SK-MEL-5 (cell line): ENCODE measurements at places on chromosomes 11 and 22.

DNA sequence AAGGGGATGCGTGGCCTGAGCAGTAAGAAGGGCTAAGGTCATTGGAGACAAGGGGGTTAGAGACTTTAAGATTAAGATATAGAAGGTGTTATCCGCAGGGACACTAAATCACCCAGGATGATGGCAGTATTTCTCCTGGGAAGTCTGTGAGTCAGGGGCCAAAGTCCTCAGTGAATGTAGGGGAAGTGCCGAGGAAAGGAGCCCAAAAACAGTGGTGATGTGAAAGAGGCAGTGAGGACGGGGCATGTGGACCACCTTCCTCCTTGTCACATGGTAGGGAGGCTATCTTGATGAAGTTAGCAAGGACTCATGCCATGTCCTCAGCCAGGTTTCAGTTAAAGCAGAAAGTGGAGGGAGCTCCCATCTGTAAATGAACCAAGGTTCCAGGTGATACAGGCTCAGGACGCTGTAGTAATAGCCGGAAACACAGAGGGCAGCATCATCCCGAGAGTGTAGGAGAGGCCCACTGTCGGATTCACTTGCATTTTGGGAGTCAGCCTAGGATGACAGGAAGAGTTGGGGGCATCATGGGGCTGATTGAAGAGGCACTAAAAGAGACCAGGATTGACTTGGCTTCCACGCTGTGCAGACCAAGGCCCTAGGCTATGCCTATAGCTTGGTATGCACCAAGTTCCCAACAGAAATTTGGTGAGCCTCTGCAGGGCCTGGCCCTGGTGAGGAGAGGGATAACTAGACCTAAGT lies 33.5 kb downstream of the WEE1 start:
- DNase-seq, result peak; percentile 47

DNA sequence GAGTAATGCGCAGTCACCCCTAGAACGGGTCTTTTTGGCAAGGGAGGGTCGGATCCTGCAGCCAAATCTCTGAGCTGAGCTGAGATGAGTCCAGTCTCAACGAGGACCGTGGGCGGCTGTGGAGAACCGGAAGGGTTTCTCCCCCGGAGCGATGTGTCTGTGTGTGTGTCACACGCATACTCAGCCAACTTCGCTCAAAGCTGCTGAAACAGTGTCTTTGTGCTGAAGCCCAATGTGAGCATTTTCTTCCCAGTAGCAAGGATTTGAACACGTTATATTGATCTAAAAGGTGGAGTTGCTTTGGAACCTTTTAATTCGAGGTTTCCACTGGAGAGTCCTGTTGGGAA lies 1.4 kb upstream of the CELSR1 start:
- DNase-seq, result peak; percentile 66

DNA sequence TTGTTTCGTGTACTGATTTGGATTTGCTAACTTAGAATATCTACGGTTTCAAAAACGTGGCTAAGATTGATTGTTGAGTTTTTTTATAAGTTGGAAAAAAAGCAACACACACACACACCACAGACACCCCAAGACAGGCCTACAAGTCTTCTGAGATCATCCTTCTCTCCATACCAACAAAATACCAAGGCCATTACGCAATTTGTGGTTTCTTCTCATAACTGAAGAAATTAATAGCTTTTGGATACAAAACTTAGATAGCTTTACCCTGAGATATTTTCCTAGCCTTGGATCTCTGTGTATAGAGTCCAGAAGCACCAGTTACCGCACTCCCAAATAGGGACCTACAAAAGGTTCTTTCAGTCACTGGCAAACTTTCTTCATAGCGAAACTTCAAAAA lies 113.6 kb downstream of the SIK3 start:
- DNase-seq, result peak; percentile 60

DNA sequence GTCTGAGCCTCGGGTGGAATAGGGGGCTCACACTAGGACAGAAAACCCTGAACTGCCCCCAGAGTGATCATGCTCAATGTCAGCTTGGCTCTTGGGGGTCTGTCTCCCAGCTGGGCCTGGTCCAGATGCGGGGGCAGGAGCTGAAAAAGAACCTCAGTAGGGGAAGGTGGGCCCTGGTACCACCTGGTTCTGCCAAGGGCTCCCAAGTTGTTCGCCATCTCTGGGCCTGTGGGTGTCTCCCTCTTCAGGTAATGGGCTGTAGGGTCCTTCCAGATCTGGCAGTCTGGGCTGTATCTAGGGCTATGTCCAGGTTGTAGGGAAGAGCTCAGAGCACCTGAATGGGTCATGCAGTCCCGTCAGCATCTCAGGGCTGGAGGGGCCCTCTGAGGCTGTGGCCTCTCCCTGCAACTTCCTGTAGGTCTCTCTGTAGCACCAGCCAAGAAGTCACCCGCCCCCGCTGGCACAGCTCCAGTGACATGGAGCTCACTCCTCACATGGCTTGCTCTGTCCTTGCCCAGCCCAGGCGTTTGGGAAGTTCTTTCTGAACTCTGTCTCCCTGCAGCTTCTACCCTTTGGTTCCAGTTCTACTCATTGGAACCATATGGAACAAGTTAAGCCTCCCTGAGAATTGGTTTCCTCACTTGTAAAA lies 33.0 kb upstream of the SOX10 start:
- peak; percentile 96 for DNase-seq

GRCh38 chr11:75523189-75523588 lies 2.6 kb downstream of the GDPD5 start:
- no peak for DNase-seq

DNA sequence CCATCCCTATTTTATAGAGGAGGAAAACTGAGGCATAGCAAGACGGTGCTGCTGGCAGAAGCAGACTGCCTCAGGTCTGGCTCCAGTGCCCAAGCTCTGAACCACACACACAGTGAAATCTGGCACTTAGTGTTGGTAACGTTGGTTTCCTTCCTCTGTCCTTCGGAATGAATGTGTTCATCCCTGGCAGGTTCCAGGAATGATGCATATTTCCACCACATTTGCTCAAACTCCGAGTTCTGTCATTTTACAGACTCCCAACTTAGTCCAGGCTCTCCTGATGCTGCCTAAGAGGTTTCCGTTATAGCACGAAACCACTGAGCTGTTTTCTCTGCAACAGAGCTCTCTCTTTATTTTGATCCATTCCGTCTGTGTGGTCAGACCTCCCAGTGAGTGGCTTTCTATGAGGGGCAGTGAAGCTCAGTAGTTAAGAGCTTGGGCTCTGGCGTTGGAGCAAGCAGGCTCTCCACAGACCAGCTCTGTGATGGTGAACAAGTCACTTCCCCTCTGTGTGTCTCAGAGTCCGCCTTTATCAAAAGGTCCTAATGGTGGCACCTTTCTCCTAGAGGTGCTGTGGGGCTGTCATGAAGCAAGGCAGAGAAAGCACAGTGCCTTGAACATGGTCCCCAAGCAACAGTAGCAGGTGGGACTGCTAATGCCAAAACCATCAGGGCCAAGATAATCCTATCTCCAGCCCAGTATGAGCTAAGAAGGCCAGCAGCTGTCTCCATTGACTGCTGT lies 200.3 kb downstream of the MYO18B start:
- no peak for DNase-seq

DNA sequence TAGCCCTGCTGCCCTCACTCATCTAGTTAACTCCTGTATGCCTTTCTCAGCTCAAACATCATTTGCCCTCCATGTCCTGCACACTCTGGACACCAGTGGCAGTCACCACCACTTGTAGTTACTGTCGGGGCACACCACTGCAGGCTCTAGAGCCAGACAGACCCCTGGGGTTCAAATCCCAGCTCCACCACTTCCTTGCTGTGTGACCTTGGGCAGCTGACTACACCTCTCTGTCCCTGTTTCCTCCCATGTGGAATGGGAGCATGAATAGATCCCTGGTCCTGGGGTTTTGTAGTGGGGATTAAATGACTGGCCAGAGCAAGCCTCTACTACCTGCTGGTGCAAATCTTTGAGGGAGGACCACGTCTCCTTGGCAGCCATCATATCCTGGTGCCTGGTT lies 7.8 kb upstream of the IFT27 start:
- no peak for DNase-seq

- no peak for DNase-seq
These were observed 8.1 kb upstream of the NEU3 start for GRCh38 chr11:74980634-74981033.

DNA sequence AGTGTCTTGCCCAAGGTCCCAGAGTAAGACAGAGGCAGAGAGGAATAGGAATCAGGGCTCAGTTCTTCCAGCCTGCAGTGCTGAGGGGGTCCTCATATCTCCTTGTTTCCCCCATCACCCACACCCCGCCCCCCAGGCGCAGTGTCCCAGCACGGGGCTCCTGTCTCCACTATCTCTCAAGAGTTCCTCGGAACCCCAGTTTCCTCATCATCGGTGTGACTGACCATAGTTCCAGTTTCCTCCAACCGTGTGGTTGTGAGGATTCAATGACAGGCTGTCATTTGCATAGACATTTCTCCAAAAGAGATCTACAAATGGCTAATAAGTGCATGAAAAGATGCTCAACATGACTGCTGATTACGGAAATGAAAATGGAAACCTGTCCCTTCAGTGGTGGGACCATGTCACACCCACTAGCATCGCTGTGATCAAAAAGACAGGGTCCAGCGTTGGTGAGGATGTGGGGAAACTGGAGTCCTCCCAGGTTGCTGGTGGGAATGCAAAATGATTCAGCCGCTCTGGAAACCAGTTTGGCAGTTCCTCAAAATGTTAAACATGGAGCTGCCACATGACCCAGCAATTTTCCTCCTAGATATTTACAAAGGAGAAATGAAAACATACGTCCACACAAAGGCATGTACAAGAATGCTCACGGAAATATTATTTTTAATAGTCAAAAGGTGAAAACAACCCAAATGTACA lies 31.8 kb upstream of the PDGFB start:
- no peak for DNase-seq

DNA sequence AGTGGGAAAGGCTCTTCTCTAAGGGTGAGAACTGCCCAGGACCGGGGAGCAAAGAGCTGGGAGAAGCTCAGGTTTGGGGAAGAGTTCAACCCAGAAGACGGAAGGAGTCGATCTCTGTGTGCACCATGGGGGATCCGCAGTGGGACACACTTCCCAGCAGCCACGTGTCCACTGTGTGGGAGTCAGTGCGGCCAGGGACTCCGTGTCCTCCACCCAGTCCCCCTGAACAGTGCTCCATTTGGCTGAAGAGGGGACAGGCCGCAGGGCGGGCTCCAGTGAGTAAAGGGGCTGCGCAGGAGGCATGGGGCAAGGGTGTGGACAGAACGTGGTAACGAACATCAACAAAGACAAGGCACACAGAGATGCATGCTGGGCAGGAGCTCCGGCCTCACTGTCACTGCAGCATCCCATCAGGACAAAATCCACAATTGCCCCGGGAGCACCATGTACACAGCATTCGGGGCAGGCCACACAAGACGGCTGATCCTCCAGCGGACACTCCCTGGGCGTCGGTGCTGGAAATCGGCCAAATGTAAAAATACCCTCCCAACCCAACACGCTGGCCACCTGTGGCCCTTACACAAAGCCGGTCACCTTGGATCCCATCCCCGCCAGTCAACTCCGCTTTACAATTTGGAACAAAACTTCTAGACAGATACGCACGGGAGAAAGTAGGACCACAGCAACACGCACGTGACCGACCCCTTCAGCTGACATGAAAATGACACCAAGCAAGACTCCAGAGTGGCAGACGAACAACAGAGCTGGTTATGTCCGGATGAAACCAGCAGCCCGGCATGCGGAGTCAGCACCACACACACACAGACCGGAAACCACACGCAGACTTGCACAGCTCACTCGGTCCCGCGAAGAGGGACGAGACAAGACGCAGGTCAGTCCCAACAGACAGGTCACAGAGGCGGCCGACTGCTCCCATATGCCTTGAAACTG lies 366.8 kb downstream of the SHANK2 start:
- DNase-seq, result no peak

DNA sequence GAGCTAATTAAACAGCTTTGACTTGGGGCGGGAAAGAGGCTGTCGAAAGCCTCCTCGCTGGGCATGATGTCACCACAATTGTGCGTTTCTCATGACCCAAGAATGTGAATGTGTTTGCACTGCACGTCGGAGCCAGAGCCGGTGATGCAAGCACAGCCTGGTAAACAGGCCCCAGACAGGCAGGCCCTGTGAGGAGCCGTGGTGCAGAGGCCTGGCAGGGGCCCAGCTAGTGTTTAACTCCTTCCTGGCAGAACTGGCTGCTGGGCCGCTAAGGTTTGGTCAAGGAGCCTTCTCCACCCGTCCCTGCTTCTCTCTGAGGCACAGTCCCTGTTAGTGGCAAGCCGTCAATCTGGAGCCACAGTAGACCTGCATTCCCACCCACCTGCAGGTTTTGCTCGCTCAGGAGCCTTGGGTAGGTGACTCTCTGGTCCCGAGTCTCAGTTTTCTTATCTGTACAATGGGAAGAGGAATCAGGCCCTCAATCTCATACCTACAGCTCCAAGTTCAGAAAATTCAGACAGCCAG lies 25.4 kb upstream of the SMTN start:
- DNase-seq, result peak; percentile 68

DNA sequence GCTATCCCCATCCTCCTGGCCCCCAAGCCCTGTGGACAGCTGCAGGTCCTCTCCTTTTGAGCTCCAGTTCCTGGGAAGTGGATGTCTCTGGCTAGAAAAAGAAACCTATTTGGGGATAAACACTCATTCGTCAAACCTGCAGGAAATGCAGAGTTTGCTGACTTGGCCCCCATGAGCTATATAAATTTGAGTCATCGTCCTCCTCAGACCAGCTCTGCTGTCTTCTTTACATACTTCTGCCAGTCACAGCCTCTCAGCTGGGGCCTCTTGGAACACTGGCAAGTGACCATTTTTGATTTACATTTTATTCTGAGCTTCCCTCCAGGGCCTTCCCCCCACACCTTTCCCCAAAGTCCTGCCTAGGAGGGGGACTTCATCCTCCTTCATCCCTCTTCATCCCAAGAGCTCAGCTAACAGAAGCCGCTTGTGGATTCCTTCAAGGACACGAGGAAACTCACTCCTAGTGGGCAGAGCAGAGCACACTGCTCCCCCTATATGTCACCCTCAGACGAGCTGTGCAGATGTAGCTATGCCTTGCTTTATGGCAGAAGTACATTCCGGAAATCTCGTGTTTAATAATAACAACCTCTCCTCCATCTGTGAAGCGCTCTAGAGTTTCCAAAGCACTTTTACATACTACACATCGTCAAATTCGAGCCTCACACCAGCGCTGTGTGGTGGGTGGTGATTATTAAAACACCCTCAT lies 131.8 kb downstream of the FEZ1 start:
- DNase-seq, result peak; percentile 12

GRCh38 chr22:43147821-43148220 lies 3.5 kb upstream of the TSPO start:
- no peak for DNase-seq

DNA sequence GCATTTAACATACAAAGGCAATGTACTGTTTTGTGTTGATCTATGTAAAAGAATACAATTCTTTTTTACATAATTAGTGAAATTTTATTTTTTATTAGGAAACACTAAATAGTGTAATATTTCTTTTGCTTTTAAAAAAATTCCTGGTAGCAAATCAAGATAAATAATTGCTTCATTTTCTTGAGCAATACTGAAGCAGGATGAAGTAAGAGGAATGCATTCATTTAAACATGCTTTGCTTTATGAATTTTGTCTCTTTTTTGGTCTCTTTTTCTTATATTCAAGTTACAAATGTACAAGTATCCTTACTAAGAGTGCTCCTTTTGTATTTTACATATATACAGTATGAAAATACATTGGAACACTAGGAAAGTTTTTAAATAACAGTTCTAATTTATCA lies 144.4 kb upstream of the TEAD1 start:
- no peak for DNase-seq

- DNase-seq, result no peak
These were observed 4.1 kb downstream of the CCDC188 start for GRCh38 chr22:20146777-20147176.

GRCh38 chr11:2566223-2567025 lies 121.6 kb downstream of the KCNQ1 start:
- DNase-seq, result peak; percentile 3
